NCI-H510A treated with DMSO at 0.1 percent for 48 hours (cell line): ENCODE measurements at places on chromosomes 4 and X.

DNA sequence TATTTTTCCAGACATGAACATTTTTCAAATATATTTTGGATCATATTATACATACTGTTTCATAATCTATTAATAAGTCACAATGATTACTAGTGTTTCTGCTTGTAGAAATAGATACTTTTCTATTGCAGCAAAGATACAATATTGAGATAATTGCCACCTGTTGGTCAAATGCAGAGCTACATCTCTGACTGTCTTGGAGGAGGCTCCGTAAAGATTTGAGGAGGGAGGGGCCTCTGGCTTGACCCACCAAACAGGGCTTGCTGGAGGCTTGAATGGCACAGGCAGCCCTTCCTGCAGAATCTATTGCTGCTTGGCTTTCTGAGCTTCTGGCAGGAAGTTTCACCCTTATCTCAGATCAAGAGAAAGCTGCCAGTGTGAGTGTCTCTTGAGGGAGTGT, 99.3 kb upstream of the ARMCX2 start:
- peak; percentile 8 for DNase-seq

DNA sequence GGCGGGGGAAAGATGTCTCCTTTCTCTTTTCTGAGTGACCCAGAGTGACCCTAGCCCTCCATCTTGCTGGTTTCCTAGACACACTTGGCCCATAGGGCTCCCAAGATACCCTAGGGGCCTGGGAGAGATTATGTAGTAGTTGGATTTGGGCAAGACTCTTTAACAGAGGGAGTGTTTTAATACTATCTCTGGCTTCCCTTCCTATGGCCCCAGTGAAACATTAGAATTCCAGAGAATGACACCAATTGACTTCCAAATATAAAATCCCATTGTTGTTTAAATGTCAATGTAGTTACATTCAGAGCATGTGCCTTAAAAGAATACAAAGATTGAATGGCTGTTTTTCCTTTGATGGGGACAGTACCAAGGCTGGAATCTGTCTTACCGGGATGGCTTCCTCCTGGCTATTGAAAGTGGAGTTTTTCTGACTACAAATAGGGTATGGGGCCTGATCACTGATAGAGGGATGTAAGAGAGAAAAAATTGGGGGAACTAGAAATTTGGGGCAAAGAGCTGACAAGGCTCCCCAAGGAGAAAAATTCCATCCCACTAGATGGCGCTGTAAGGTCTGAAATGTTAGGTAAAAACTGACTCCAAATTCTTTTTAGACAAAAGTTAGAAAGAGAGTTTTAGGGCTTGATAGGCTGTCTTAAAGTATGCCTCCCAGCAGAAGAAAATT, 10.7 kb downstream of the TENT5D start:
- no peak for DNase-seq

GRCh38 chr4:151760002-151760401, 805 bp downstream of the GATB start:
- DNase-seq: no peak

DNA sequence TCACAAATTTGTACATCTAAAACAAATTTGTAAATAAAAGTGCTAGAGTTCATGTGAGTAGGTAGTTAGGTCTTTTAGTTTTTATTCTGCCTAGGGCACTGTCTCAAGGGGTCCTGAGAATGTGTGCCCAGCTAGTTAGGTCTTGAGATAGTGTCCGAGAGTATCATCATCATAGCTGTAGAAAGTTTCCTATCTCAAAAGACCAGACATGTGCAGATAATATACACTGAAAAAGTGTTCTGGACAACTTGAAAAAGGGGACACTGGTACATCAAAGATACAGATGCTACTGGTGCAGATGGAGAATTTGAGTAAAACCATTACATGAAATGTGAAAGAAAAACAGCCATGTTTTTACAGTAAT, 1.8 kb upstream of the ZCCHC4 start:
- DNase-seq: no peak

DNA sequence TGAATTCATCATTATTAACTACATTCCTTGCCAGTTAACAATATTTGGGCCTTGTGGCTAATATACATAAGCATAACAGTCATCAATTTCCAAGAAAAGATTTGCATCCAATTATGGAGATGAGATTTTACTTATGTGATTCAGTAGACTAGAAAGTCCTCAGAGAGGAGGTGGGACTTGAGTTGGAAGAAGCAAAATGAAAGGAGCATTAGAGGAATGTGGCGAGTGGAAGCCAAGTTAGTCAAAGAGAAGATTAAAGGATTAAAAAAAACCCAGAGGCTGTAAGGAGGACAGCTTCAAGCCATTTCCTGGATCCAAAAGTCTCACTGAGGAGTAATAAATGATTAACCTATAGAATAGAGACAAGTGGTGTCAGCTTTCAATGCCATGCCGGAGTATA, 1099.4 kb upstream of the IGFBP7 start:
- no peak for DNase-seq

- DNase-seq: no peak
Measured at GRCh38 chr4:1294891-1295290, 5.2 kb downstream of the MAEA start.

DNA sequence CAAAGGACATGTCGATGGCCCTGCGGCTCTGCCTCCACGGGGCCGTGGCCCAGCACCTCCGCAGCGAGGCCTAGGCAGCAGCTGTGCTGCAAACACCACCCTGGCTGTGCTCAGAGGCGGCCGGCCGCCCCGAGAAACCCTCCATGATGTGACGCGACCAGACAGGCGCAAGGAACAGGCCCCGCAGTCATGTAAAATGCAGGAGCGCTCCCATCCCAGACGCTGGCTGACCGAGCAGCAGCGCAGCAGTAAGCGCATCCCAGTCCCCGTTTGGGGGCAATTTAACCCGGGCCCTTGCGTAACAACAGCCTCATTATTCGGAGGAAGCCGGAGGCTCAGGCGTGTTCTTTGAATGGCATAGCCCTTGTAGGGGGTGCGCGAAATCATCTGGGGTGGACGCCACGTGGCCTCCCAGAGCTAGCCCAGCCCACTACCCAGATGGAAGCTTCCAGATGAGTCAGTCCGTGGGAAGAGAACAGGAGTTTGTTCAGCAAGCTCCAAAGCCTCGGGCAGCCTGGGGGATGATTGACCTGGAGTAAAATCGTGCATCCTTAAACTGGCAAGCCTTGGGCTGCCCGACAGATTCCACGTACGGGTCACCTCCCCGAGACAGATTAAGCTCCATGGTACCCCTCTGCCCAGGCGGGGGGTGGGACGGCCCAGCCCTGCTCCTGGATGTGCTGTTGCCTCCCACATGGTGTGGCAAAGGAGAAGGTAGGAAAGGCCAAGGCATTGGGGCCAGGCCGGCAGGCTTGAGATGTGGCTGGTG, 124.0 kb downstream of the HMX1 start:
- DNase-seq: no peak
